Activated CD4-positive, alpha-beta T cell treated with anti-CD3 and anti-CD28 coated beads, Interleukin-2, amount 50 U/mL, for 4 hours (primary cell): ENCODE measurements at places on chromosomes 7 and 10.

DNA sequence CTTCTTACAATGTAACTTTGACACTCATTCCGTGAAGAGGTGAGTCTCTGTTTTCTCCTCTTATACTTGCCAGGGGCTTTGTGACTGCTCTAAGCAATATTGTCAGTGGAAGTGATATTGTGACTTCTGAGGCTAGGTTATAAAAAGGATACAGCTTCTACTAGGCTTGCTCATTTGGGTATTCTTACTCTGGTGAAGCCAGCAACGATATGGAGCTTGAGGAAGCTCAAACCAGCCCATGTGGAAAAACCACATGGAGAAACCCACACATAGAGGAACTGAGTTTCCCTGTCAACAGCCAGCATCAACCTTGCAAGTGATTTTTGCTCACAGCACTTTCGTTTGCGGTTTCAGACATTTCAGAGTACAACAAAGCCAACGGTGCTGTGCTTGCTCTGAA is 149.6 kb upstream of the SEMA3E start:
- no peak for DNase-seq

DNA sequence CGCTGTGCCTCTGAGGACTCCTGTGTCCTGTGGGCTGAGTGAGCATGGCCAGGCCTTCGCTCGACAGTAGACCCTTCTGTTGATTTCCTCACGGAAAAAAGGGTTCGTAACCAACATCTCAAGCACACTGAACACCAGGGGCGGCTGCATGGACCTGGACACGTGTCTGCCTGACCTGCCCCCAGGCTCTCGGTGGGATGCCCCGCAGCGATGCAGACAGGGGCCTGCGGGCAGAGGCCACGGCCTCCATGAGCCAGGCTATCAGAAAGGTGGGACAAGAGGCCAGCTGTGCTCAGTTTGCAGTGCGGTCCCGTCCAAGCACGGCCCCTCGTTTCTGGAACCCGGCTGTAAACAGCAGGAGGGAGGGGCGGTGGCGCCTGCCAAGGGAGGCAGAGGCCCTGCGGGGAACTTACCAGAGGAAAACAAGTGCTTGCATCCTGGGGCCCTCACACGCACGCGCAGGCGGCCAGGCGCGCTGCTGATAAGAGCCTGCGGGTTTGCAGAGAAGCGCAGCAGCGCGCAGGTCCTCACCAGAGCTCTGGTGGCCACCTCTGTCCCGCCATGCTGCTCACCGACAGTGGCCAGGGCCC is 10.6 kb downstream of the GPR146 start:
- peak; percentile 39 for DNase-seq

DNA sequence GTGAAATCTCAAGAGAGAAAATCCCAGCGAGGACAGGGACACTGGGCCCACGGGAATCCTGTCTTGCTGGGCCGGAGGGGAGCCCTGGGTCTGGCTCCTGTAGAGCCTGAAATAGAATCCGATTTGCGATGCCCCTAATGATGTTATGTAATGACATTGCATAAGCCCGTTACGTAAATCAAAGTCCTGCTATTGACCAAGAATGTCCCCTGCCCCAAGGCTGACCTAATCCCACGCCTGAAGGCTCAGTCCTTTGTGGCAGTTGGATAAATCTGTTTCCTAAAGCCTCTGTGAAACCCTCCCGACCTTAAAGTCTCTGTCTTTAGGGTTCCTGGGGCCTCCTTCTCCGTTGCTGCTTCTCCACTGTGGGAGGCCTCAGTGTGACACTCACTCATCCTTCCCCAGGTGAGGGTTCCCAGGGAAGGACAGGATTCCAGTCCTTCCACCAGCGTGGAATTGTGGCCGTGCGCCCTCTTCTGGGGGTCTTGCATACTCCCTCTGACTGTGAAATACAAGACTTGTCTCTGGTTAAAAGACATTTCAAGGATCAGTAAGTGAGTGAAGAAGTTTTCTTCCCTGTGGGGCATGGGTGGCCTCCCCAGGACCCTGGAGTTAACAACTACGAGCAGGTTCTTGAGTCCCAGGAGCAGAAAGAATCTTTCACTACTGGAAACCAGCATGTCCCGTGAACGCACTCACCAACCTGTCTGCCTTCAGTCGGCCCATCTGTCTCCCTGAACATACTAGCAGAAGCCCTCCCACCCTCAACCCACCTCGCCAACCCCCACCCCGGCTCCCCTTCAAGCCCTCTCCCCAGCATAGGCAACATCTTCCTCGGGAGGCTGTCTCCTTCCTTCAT is 19.8 kb downstream of the ZNF467 start:
- no peak for DNase-seq

DNA sequence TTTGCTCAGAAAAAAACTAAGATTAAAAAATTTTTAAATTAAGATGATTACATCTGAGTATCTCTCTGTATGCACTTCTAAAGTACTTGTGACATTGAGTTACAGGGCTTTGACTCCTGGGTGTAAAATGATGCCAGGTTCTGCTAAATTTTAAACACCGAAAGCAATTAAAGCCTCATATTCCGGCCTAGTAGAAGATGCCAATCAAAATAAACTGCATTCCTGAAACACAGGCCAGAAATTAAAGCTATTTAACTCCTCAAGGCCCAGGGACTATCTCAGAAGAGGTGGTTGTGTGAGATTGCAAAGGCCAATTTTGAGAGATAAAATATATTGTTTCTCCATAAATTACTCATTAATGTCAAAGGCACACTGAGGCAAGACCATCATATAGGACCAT is 388.3 kb downstream of the KIF20B start:
- no peak for DNase-seq

GRCh38 chr7:47991741-47992311 is 12.4 kb upstream of the HUS1 start:
- DNase-seq: peak; percentile 83

GRCh38 chr10:29140991-29141390 is 147.9 kb upstream of the LYZL1 start:
- DNase-seq: no peak

- no peak for DNase-seq
Observed at GRCh38 chr7:137402536-137403352, 59.2 kb upstream of the PTN start.

GRCh38 chr10:21172542-21172929 is 275.4 kb upstream of the NEBL start:
- no peak for DNase-seq

GRCh38 chr10:72311667-72312066 is 37.9 kb downstream of the DDIT4 start:
- no peak for DNase-seq

DNA sequence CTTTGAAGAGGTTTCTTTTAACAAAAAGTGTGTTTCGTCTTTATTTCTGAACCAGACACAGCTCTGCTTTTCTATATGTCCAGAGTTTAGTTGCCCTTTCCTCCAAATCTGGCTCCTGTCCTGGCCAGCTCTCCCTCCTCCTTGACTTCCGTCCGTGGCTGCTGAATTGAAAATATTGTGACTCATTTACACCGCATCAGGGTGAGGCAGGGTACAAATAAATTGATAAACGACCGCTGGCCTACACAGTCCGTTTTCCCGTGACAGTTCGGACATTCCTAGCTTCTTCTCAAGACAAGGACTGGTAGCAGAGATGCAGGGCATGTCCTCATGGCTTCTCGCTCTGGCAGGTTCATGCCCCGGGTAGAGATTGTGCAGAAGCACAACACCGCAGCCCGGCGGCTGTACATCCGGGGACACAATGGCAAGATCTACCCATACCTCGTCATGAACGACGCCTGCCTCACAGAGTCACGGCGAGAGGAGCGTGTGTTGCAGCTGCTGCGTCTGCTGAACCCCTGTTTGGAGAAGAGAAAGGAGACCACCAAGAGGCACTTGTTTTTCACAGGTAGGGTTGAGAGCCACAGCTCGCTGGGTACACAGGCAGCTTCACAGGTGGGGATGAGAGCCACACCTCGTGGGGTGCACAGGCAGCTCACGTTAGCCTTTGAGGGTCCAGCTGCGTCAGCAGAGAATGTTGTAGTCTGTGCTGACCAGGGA is 126.6 kb downstream of the TRRAP start:
- DNase-seq: no peak

GRCh38 chr10:119518176-119518575 is 24.3 kb downstream of the RGS10 start:
- DNase-seq: no peak

DNA sequence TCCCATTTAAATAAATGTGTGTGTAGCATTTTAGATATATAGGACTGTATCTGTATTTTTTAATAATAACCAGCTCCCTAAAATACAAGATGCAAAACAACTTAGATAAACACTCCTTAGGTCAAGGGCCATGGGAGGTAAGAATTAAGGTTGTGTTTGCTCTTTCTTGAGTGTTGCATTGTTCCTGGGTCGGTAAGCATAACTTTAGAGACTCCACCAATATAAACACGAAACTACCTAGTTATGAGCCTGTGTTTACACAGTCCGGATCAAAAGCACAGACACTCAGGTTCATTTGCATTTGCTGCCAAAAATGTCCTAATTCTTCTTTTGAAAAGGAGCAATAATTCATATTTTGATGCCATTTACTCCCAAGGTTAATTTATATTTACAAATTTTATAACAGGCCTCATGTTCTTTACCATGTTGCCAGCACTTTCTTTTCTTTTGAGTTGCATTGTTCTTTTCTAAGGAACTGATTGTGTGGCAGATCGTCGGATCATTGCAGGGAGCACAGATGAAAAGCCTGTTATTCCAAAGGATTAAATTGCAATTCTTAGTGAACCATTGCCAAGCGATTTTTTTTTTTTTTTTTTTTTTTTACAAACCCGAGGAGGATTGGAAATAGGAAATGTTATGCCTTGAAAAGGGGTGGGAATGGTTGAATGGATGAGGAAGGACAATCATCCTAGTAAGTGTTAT is 45.8 kb upstream of the GLCCI1 start:
- no peak for DNase-seq

DNA sequence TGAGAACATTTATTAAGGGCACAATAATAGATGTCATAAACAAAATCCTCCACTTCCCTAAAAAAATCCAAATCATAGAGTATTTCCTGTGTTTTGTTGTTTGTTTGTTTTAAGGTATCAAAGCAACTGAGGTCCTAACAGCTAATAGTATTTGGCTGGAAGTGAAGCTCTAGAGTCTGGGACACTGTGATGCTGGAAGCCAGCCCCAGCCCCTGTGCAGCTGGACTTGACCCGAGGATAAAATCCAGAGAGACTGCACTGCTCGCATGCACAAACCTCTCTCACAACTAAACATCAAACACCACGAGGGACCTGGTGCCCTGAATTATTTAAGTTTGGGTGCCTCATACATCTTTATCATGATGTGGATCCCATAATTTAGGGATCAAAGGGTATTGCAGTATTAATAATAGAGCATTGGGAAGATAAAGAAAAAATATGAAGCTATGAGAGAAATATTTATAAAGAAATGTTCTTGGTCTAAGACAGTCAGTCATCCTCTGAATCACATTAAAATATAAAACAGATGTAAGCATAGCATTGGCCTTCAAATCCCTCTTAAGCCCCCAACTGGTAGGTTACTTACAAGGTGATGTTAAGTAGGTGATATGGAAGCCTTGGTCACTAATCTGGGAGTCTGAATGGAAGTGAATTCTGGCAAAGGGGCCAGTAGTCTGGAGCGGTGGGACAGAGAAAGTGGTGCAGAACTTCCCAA is 44.4 kb downstream of the CUBN start:
- no peak for DNase-seq

GRCh38 chr7:111873963-111874690 is 311.8 kb upstream of the IMMP2L start:
- no peak for DNase-seq

DNA sequence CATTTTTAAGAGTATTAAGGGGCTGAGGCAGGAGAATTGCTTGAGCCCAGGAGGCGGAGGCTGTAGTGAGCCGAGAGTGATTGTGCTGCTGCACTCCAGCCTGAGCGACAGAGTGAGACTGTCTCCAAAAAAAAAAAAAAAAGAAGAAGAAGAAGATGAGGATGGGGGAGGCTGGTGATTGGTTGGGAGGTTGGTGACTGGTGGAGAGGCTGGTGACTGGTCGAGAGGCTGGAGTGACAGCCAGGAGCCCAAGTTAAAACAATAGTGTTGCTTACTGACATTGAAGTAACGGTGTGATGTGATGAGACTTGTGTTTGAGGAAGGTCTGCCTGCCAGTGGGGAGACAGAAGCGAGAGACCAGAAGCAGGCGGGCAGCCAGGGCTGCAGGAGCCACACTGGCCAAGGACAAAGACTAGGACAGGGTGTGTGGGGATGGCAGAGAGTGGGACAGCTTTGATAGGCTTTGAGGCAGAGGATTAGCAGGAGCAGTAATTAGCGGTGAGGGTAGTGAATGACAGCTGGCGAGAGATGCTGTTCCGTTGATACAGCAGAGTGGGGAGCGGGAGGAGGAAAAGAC is 4.9 kb downstream of the SRRT start:
- DNase-seq: no peak

- DNase-seq: no peak
Observed at GRCh38 chr7:52540041-52540440, 495.4 kb upstream of the POM121L12 start.

- DNase-seq: no peak
Observed at GRCh38 chr7:66905689-66906088, 15.3 kb upstream of the TMEM248 start.

DNA sequence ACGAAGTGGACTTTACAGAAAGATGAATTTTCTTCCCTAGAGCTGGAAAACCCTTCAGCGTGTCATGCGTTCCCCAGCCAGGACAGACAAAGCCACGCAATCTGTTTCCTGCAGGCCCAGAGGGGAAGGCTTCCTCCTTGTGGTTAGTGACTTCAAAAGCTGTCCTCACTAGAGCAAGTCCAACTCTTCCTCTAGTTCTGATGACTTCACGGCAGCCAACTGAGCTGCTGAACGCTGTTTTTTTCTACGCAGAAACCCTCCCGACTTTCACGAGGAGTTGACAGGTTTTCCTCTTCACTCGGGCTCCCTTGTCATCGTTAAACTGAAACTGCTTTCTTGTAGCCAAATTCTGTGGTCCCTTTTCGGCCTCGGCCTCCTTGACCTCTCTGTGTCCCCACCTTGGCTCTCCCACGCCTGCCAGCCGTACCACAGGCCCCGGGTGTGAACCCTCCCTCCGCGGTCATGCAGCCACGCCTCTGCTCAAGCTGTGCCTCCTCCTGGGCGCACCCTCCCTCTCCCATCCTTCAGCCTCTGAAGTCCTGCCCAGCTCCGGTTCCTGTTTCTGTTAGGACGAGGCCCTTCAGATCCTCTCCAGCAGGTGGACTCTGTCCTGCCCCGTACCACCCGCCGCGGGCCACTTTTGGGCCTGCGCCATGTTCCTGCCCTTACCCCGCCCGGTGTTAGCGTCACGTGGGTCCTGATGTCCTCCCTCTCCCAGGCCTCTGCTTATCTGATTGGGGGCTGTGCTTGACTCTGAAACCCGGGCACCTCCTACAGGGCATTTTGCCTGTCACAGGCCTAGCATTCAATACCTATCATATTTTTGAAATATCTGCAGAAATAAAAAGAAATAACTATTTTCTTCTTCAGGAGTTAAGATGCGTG is 39.3 kb downstream of the CUX1 start:
- DNase-seq: peak; percentile 67

DNA sequence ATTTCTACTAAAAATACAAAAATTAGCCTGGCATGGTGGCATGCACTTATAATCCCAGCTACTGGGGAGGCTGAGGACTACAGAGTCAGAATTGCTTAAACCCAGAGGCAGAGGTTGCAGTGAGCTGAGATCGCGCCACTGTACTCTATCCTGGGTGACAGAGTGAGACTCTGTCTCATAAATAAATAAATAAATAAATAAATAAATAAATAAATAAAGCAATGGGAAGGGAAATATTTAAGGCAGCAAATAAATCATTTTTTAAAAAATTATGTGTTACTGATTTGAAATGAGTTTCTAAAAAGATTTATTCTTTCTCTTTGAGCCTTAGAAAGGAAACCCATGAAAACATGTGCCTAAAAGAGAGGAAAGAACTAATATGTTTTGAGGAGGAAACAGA is 45.2 kb upstream of the ZEB1 start:
- no peak for DNase-seq

GRCh38 chr10:84317174-84317573 is 11.2 kb upstream of the CCSER2 start:
- no peak for DNase-seq
